Nephron progenitor cell (in vitro differentiated cells): ENCODE measurements at places on chromosomes 1 and 21.

DNA sequence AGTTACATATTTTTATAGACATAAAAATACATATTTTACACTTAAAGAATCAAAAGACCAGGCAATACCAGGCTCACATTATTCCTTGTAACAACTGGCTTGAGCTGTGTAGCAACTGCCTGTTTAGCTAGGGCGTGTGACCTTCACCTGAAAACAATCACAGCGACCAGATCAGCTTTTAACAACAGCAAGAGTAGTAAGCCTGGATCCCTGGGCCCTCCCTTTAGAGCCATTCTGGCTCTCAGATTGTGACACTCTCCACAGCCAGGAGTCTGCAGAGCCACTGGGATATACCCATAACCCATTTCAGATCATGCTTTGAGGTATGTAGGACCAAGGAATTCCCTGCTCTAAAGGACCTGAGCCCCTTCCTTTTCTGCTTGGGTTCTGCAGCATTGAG is 29.4 kb upstream of the GNG4 start:
- H3K27me3 ChIP-seq = no peaks in the 10 kb centered on the region
- peaks cover 37% of the 10 kb centered on the region for H3K4me1 ChIP-seq
- H3K36me3 ChIP-seq = peaks cover 17% of the 10 kb centered on the region
- DNase-seq = no peak

DNA sequence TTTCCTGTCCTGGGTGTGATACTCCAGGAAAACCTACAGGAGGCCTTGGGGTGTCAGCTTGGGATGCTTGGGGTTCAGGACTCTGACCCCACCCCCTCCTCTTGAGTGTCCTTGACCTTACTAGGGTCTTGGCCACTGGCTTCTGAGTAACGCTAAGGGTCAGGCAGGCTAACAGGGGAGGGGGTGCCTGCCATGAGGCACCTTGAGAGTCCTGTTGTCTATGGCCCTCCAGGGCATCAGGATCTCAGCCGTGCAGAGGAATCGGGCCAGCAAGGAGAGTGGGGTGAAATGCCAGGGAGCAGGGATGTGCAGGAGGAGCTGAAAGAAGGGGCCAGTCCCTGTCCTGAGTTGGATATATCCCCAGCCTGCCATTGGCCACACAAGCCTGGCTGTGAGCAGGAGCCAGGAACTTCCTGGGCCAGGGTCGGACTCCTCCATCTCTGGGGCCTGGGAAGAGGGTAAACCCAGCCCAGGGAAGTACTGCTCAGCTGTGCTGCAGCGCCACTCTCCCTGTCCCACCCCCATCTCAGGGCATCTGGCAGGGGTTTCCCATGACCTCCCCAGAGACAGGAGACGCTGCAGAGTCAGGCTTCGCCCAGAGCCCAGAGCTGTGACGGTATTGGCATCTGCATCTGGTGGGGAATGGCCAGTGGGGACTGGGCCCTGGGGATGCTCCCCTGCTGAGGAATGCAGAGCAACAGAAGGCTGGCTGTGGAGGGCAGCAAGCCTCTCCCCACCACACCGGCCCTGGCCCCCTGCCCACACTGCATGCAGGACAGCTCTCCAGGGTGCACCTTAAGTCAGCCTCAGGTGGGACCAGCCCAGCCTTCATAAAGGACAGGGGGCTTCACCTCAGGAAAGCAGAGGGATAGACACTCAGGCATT is 6.3 kb downstream of the KIF21B start:
- peaks cover 21% of the 10 kb centered on the region for H3K27me3 ChIP-seq
- no peaks in the 10 kb centered on the region for H3K36me3 ChIP-seq
- H3K27ac ChIP-seq = peak overlapping the region; percentile 48
- H3K4me1 ChIP-seq = peaks cover 81% of the 10 kb centered on the region
- DNase-seq = no peak
- no peak overlapping the region for H3K4me3 ChIP-seq

GRCh38 chr1:15627343-15627988 is 10.2 kb downstream of the DDI2 start:
- H3K27me3 ChIP-seq = no peaks in the 10 kb centered on the region
- no peak overlapping the region for H3K4me3 ChIP-seq
- H3K36me3 ChIP-seq = peaks cover 55% of the 10 kb centered on the region
- no peak for DNase-seq
- H3K4me1 ChIP-seq = peaks cover 45% of the 10 kb centered on the region

- no peak overlapping the region for H3K27ac ChIP-seq
- peaks cover 45% of the 10 kb centered on the region for H3K36me3 ChIP-seq
- peaks cover 15% of the 10 kb centered on the region for H3K4me1 ChIP-seq
- DNase-seq = no peak
- peaks cover 9% of the 10 kb centered on the region for H3K27me3 ChIP-seq
Measured at GRCh38 chr1:156475568-156476500, 24.7 kb downstream of the MEF2D start.

DNA sequence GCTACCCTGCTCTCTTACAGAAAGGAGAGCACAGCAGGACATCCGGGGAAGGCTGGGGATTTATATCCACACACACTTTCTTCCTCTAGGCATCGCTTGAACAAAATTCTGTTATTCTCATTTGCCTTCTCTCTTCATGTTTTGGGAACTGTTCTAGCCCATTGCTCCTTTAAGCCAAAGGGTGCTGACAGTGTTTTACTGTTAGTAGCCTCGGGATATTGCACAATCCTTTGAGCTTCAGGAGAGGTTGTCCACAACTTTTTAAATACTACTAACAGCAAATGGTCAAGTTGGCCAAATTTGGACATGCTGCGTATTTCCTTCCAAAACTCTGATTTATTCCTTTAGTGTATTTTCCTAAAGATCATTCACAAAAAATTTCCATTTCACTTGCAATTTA is 579.2 kb upstream of the RGS18 start:
- no peaks in the 10 kb centered on the region for H3K4me1 ChIP-seq
- no peak overlapping the region for H3K27ac ChIP-seq
- H3K36me3 ChIP-seq = no peaks in the 10 kb centered on the region
- H3K27me3 ChIP-seq = no peaks in the 10 kb centered on the region

- H3K27me3 ChIP-seq = peaks cover 5% of the 10 kb centered on the region
- H3K4me1 ChIP-seq = peaks cover 25% of the 10 kb centered on the region
- H3K36me3 ChIP-seq = no peaks in the 10 kb centered on the region
- H3K4me3 ChIP-seq = no peak overlapping the region
- DNase-seq = no peak
- H3K27ac ChIP-seq = no peak overlapping the region
Measured at GRCh38 chr1:206776229-206776628, 3.9 kb upstream of the IL10 start.

DNA sequence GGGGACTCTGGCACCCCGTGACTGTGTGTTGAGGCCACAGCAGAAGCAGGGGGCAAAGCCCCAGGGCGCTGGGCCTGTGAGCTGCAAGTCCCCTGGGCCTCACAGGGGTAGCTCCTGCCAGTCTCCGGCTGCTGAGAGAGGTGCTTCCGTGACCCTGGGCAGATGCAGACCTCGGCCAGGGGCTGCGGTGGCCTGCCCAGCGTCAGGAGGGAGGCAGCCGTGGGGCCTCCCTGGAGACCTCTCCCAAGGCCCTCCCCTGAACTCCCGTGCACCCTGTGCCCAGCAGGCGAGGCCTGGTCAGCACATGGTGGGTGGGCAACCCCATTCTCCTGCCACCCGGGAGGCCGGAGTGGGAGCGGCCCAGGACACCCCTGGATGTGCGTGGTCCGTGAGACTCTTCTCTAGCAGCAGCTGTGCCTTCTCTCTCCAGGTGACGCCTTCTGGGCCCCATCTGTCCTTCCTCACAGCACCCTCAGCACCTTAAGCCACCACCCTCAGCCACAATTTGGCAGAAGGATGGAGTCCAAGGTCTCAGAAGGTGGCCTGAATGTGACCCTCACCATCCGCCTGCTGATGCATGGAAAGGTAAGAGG is 85.7 kb upstream of the COL6A1 start:
- H3K36me3 ChIP-seq = no peaks in the 10 kb centered on the region
- H3K27ac ChIP-seq = no peak overlapping the region
- peaks cover 41% of the 10 kb centered on the region for H3K4me1 ChIP-seq
- no peak overlapping the region for H3K4me3 ChIP-seq

- H3K27ac ChIP-seq = no peak overlapping the region
- H3K4me1 ChIP-seq = peaks cover 26% of the 10 kb centered on the region
- H3K36me3 ChIP-seq = no peaks in the 10 kb centered on the region
Measured at GRCh38 chr1:58814251-58815068, 30.6 kb upstream of the JUN start.

DNA sequence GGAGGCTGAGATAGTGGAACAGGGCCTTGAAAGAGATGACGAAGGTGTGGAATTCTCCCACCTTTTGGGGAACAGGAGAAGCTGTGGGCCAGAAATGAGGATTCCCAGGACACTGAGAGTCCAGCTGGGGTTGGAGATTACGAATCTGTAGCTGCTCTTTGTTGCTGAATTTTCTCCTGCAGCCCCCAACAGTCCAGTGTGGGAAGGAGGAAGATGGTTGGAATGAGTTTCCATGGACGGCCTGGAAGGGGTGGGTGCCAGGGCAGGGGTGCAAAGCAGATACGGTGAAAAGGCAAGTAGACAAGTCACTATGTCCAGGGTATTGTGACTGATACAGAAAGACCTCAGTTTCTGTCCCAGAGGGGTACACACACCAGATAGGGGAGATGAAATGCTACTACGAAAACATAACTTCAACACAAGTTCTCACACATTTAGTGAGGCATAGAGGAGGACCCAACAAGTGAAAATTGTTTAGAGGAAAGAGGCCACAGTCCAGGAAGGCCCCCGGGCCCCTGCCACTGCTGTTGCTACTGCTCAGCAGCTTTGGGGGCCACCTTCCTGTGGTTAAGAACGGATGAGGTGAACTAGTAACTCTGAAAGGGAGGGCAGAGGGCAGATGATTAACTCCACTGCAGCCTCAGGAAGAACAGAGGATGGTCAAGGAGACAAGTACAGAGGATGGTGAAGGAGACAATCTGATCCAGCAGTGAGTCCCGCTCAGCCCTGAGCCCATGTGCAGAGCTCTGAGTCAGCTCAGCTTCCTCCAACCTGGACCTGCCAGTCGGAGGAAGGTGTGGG is 7.3 kb downstream of the CD244 start:
- no peak for DNase-seq
- no peak overlapping the region for H3K4me3 ChIP-seq
- no peaks in the 10 kb centered on the region for H3K36me3 ChIP-seq
- no peak overlapping the region for H3K27ac ChIP-seq
- H3K27me3 ChIP-seq = peaks cover 5% of the 10 kb centered on the region
- H3K4me1 ChIP-seq = peaks cover 3% of the 10 kb centered on the region
